Tibial nerve (tissue), 4 donors: ENCODE measurements at places on chromosomes 4 and X. TPM values are rescaled to one million over a fixed set of nuclear protein-coding genes. Genes with fewer than 3 reads are reported as not detected.

Gene ARHGAP36
- total RNA-seq, result not detected

Gene STBD1
- total RNA-seq, result 2.3 TPM

DNA sequence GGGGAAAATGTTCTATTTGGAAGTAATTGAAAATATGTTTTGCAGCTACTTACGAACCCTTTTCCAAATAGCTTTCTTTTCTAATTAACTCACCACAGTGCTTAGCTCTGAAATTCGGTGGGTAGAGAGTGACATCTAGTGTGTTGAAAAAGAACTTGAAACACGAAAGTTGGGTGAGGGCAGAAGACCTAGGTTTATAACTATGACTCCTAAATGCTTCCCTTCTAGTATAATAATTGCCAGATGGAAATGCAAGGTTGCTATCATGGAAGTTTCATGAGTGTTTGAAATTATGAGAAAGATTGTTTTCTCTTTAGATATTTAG, 77.3 kb upstream of the NOCT start:
- no peak for DNase-seq

- no peak for DNase-seq
These were observed 583.2 kb upstream of the INTU start for GRCh38 chr4:127049526-127049925.

GRCh38 chr4:164768516-164768915, 14.6 kb downstream of the SMIM31 start:
- no peak for DNase-seq

Gene RAB41
- not detected for total RNA-seq
